ENCODE measurements at places on chromosomes 6 and 20.

- no peak for DNase-seq
Measured at GRCh38 chr6:107704347-107705013, 119.6 kb downstream of the SCML4 start.

- no peak for DNase-seq
Measured at GRCh38 chr6:37765182-37765775, 54.2 kb upstream of the ZFAND3 start.

GRCh38 chr20:44734938-44735337 is 10.7 kb upstream of the KCNK15 start:
- DNase-seq = peak; percentile 61

DNA sequence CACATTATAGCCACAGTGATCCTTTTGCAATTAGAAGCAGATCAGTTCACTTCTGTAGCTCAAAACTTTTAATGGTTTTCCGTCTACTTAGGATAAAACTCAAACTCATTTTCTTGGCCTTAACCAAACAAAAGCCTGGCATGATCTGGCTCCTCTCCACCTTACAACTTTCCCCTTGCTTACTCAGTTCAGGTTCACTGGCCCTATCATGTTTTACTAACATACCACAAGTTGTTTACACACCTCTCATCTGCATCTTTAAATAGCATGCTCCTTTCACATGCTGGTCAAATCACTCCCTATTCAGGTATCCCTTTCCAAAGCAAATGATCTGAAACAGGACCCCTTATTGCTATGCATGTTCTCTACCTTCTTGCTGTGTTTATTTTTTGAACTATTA is 191.4 kb upstream of the FAM83B start:
- no peak for DNase-seq

GRCh38 chr6:90107771-90108282 is 188.8 kb downstream of the BACH2 start:
- DNase-seq = no peak

DNA sequence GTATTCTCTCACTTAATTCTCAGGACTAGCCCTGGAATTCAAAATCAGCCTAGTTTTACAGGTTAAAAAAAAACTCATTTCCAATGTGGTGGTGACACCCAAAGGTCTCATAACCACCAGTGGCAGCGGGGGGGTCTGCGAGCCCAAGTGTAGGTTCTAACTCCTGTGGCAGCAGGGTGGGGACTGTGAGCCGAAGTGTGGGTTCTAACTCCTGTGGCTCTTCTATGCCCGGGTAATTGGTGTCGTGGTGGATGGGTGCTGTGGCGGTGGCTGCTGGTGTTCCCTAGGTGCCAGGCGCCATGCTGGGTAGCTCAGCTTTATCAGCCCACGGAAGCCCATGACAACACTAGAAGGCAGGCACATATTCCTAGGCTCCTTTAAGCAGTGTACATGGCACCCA is 4.9 kb upstream of the ANKRD60 start:
- DNase-seq = no peak

- no peak for DNase-seq
Measured at GRCh38 chr6:2712102-2712501, 38.6 kb downstream of the MYLK4 start.

DNA sequence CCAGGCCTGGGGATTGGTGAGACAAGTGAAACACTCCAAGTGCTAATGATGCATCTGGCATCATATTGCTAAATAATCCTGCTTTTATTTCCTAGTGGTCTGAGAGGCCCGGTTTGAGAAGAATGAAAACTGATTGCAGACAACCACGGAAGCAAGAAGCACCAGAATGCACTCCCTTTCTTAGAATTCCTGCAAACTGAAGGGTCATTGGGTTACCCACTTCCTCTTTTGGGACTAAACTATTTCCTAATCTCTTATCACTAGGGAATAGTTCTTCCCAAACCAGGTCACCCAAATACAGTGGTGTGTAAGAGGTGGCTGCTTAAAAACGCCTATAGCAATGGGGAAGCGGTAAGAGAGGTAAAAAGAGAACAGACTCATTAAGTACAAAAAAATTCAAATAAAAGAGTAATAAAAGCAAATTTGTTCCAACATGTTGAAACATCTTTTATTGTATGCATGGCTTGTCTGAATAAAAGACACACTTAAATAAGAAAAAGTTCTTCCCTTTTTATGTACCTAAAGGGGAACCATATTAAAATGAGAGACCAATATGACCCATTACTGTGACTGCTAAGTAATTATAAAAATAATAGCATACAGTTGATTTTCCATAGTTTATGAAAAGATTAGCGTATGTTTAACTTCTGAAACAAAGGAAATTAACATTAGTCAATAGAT is 125.8 kb downstream of the MYB start:
- DNase-seq = no peak

DNA sequence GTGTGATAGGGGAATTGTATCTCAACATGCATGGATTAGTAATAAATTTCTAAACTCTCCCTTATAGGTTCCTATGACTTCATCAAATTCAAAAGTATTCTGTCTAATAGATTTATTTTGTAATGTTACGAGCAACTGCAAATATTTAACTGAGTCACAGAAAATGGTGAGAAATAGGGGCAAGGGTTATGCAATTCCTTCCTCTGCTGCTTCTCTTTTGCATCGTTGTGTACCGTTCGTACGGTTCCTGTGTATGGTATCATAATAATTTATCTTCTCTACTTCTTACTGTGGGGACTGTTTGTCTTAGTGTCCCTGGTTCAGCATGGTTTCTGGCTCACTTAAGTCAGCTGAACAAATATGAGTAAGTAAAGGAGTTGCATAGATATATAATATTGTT is 44.8 kb downstream of the SMOC2 start:
- no peak for DNase-seq

DNA sequence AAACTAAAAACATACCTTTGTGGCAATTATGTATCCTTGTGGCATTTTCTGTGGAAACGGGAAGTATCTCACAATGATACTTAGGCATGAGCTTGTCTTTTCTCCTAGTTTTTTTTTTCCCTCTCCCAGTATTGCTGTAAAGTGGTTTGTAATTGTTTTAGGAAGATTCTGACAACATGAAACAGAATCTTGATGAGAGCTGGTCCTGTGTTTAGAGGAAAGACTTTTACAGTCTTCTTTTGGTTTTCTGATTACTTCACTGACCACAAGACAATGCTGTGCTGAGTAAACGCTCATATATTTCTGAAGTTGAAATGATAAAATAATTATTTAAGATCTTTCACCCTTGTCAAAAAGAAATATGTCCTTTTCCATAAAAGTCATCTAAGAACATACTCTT is 201.2 kb downstream of the FOXC1 start:
- no peak for DNase-seq

- DNase-seq = no peak
Measured at GRCh38 chr20:22590662-22591061, 6.3 kb upstream of the FOXA2 start.

- peak; percentile 75 for DNase-seq
Measured at GRCh38 chr6:71420693-71421328, 132.2 kb downstream of the OGFRL1 start.

DNA sequence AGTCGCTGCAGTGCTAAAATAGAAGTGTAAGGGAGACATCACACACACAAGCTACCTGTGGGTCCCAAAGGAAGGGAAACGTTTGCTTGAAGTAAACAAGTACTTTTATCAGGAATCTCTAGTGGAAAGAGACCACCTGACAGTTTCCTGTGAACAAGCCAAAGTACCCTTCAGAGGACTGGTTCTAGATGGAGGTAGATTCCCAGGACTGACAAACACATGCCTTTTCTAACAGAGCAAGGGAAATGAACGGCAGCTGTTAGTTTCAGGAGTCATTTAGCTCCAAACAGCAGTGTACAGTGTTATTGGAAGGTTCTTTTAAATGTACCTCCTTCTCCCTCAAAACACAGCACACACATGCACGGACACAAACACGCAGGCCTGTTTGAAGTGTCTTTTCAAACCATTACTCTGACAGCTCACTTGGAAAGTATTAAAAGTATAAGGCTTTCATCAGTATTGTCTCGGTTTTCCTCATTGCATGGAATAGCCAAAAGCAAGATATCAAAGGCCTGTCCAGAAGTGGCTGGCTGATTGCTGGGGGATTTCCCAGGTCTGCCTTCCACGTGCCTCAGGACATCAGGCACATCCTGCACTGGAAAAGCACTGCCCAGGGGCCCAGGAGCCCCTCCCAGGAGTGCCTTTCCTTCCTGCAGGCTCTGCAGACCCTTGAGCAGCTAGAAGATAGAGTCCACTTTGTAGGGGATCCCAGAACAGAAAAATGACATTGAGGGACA is 393.2 kb upstream of the SOX4 start:
- no peak for DNase-seq

- no peak for DNase-seq
Measured at GRCh38 chr6:91751526-91751925, 1164.7 kb upstream of the MAP3K7 start.

- DNase-seq = no peak
Measured at GRCh38 chr20:32465092-32465900, 107.2 kb downstream of the ASXL1 start.

GRCh38 chr6:95517004-95517403 is 60.3 kb upstream of the MANEA start:
- DNase-seq = no peak

DNA sequence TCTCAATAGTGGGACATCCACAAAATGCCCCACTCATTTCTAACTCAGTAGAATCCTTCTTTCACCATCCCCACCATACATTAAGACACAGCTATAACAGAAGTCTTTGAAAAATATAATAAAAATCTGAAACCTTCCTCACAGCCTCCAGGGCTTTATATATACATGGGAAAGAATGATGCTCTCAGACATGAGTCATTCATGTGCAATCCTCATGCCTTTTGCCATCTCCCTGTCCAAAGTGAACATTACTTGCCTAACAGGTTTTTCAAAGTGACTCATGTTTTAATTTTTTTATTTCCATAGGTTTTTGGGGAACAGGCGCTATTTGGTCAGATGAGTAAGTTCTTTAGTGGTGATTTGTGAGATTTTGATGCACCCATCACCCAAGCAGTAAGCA is 162.7 kb downstream of the RALGAPA2 start:
- peak; percentile 20 for DNase-seq

DNA sequence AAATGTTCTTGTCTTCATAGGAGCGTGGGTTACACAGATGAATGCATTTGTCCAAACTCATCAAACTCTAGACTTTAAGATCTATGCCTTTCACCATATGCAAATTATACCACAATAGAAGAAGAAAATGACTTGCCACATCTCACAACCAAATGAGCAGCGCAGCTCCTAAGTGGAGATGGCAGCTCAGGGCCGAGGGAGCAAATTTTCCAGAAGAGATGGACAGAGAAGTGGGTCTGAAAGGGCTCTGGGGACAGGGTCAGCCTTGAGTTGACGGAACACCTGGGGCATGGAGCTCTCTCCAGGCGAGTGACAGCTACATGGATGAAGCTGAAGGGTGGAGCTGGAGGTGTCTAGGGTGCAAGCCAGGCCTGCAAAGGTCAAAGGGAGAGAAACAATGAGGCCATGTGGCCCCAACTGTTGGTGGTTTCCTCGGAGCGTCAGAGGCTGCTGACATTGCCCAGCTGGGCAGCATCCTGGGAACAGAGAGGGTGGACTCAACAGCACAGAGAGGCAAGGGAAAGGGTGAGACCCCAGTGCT is 228.3 kb downstream of the NRN1 start:
- DNase-seq = no peak

- no peak for DNase-seq
Measured at GRCh38 chr6:156268849-156269248, 508.3 kb upstream of the ARID1B start.

DNA sequence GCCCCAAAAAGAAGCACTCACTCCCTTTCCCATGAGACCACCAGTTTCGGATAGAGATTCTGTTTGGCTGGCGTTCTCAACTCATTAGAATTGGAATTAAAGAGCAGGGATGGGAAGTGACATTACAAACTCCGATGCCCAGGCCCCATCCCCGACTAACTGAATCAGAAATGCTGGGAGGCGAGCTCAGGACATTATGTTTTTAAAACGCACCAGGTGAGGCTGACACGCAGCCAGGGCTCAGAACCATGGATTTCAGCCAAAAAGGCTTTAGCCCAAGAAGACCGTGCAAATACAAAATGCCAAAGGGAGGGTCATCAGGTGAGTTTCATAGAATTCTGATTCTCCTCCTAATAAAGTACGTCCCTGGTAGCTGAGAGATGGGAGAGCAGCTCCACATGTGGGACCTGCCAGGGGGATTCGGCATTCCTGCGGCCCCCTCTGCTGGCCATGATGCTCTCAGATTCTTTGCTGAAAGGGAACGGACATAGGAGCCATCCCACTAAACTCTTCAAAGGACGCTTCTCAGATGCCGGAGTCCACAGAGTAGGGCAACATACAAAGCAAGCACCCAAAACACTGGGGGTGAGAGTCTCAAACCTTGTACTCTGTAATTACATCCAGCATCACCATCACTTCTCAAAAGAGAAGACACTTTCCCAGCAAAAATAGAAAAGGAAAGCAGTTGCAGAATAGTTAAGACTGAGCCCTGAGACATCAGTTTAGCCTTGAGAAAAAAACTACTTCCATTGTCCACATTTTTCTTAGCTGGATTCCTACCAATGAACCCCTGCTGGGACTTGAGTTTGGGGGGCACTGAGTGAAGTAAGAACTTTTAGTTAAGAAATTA is 205.2 kb downstream of the BMP7 start:
- DNase-seq = no peak

GRCh38 chr6:3383525-3383924 is 73.3 kb downstream of the SLC22A23 start:
- peak; percentile 33 for DNase-seq

GRCh38 chr20:53146201-53146891 is 174.2 kb downstream of the TSHZ2 start:
- DNase-seq = no peak

GRCh38 chr6:129517288-129517687 is 192.7 kb downstream of the ARHGAP18 start:
- DNase-seq = no peak

DNA sequence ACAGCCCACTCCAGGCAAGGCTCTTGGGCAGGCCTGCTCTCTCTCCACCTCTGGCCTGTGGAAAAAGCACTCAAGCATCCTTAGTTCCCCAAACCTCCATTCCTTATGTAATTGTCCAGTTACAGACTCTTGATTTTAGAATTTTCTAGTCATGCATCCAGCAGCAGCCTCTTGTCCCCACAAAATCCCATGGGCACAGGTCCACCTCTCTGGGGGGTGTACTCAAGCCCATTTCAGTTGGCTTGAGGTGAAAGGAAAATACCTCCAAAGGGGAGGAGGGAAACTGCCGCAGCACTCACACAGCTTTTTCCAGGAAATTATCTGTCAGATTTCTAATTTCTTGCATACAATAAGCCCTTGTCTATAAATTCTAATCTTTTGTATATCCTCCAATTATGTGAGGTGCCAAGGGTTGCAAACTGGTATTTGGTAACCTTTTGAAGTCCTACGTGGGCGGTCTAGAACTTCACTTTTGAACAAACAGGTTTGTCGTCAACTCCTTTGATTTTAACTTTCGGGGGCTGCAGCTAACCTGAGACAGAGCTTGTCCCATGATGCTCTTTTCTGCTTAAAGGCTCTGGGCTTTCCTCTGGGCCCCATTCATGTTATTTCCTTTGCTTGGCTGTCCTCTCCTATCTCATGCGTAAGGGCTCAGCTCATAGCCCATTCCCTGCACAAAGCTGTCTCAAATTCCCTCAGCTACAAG is 104.7 kb upstream of the CEP85L start:
- DNase-seq = no peak
